ENCODE measurements at places on chromosomes 5 and 9.

GRCh38 chr5:142894749-142895148 is 124.6 kb downstream of the ARHGAP26 start:
- no peak for DNase-seq

GRCh38 chr9:123291736-123292135 is 23.4 kb upstream of the STRBP start:
- DNase-seq = no peak

DNA sequence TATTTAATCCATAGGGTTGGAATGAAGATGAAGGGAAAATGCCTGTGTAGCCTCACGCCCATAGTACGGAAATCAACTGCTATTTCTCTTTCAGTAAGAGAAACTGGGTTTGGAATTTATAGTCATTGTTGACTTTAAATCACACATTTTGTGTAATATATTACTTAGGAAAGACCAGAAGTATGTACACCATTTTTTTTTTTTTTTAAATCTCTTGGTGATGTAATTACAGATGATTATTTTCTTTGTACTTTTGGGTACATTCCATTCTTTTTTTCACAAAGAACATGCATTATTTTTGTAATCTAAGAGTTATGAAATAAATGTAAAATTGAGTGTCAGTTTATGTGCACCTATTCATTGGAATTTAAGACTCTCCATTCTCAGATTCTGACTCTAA is 45.7 kb downstream of the POC5 start:
- no peak for DNase-seq

DNA sequence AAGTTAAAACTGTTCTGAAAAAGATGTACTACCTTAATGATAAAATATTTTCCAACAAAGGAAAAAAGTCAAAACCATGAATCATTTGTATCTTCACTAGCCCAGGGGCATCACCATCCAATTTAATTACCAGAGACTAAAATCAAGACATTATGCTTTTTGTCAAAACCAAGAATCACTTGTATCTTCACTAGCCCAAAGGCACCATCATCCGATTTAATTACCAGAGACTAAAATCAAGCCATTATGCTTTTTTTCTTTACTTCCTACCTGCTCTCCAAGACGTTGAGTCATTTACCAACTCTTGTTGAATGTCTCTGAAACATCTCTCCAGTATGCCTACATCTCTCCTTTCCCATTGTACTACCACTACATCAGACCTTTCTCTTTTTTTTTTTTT is 37.9 kb downstream of the FBXO38 start:
- DNase-seq = no peak

DNA sequence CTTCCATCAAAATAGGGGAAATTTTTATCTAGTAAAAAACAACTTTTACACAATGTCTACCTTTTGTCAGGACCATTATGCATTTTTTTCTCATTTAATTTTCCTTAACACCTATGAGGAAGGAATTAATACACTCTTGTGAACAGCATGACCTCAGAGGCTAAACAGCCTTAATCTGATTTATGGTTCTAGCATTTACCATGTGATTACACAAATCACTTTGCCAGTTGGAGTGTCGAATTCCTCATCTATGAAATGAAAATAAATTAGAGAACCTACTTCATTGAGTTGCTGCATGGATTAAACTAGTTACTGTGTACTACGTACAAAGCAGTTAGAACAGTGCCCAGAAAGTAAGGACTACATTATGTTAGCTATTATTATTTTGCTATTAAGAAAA is 187.7 kb upstream of the MPDZ start:
- DNase-seq = no peak

GRCh38 chr5:112014783-112015395 is 257.9 kb upstream of the NREP start:
- DNase-seq = no peak

- no peak for DNase-seq
These were observed 1997.6 kb upstream of the WWC1 start for GRCh38 chr5:166293892-166294291.

DNA sequence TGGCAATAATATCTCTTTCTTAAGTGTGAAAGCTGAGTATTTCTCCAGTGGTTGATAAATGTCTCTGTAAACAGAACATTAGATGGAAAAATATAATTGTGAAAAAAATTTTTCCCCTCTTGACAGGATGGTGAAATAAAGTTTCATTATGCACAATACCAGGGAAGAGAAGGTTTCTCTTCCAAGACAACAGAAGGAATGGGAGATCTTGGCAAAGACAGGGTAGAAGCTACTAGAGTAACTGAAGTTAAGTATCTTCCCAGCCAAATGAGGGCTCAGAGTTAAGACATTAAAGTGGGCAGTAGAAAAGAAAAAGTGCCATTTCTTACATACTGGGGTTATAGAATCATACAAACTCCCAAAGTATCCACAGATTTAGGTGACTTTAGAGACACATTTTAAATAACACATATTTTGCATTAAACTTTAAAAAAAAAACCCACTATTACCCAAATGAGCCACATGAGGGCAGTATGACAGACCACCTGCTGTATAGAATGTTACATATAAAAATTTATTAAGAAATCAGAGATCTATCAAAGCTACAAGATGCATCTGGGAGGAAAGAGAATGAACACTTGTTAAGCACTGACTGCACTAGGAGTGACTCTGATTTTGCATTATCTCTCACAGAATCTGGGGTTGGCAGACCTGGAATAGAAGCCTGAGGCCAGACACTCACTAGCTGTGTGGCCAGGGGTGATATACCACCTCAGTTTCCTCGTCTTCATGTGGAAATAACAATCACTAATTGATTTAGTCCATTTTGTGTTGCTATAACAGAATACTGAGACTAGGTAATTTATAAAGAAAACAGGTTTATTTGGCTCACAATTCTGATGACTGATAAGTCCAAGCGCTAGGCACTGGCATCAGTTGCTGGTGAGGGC is 98.5 kb downstream of the ARSB start:
- DNase-seq = no peak

DNA sequence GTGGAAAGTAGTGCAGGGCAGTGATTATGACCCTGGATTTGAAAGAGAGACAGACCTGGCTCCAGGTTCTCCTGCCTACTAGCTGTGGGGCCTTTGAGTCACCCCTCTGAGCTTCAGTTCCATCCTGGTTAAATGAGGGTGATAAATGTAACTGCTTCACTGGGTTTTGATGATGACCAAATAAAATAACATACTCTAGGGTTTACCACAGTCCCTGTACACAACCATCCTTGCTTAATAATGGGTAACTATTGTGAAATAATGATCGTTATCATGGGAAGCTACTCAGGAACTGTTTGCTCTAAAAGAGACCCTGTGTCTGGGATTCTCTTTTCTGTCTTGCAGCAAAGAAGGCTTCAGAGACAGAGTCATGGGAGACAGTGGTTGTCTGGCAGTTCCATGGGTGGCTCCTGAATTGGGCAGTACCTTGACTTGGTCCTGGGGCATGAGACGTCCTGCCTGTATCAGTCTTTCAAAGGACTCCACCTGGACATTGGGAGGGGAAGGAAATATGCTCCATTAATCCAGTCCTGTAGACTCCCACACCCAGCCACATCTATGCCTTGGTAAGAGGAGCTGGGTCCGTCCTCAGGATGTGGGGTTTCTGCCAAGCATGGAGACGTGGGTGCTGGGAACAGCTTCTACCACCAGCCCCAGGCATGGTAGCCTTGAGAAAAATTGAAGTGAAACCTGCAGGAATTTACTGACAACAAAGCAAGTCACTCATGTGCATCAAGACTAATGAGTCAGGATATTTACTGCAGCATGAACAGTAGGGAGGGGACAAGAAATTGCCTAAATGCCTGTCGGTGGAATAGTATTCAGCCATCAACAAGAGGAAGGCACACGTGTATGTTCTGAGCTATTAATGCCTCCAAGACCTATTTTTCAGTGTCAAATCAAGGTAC is 23.4 kb downstream of the AKNA start:
- DNase-seq = no peak

- DNase-seq = no peak
These were observed 187.3 kb downstream of the CDK5RAP2 start for GRCh38 chr9:120392711-120393110.

GRCh38 chr5:107235167-107235566 is 435.6 kb downstream of the EFNA5 start:
- DNase-seq = no peak

GRCh38 chr5:133030343-133031005 is 4.1 kb upstream of the ZCCHC10 start:
- no peak for DNase-seq

- no peak for DNase-seq
These were observed 180.1 kb upstream of the FTMT start for GRCh38 chr5:121671624-121672023.

Data from activated CD8-positive, alpha-beta memory T cell treated with anti-CD3 and anti-CD28 coated beads for 48 hours (primary cell).